ENCODE measurements at places on chromosomes 3 and 15.

- no peak for DNase-seq
Observed at GRCh38 chr3:4464576-4464975, 2.5 kb downstream of the SUMF1 start.

DNA sequence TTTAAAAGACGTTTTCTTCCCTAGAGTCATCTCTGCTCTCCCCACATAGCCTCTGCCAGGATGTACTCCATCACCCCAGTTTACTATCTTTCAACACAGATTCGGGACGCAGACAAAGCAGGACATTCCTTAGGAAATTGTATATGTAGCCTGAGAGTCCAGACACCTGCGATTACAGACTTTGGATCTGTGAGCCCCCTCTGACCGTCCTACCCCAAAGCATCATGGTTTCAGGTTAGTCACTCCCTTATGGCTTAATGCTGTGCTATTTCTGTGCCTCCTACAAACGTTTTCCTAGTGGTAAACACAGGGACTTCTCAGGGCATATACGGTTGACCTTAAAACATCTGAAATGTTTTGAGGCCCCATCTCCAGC is 234.0 kb upstream of the BHLHE40 start:
- DNase-seq: no peak

- DNase-seq: no peak
Observed at GRCh38 chr15:68548364-68548763, 30.4 kb upstream of the CORO2B start.

- DNase-seq: peak; percentile 90
Observed at GRCh38 chr15:96181873-96182301, 148.6 kb upstream of the NR2F2 start.

DNA sequence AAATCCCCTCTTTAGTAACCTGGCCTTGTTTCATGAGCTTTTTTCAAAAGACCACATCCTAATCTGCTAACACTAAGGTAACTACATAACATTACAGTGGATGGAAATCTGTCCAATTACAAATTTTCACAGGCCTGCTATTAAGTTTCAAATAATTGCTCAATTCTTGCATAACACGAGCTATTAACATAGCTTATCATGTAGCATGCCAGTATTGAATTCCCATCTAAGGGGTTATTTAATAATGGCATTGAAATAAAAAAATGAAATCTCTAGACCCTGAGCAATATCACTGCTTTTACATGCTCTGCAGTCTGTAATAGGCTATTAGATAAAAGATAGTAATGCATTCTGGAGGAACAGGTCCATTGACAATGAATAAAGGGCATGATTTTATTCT is 748.3 kb upstream of the NECTIN3 start:
- DNase-seq: no peak

GRCh38 chr3:49165771-49166751 is at the start of gene CCDC71:
CCDC71 (minus strand) TSS chr3:49166331; CDS start chr3:49164208, 2,123 bp downstream.
- DNase-seq: peak; percentile 94

- DNase-seq: no peak
Observed at GRCh38 chr15:76229266-76229665, 82.0 kb downstream of the ETFA start.

DNA sequence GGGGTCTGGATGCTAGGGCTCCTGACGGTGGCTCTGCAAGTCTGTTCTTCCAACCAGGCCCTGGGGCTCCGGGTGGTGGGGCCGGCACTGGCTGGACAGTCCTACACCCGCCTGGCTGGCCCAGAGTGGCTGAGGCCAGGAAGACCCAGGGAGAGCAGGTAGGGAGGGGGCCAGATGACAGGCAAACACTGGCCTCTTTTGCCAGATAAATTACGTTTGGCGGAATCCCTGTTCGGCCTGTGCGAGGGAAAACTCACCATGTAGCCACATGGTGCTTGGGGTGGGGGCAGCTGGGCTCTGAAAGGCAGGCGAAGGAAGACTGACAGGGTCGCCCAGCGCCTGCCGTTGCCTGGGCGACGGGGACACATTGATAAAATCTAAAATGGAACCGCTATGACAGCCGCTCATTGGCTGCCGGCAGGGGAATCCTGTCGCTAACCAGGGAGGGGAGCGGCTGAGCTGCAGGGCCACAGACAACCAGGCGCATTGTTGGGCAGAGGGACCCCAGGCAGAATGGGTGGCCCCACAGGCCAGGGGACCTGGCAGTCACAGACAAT is 30.4 kb downstream of the IQSEC1 start:
- no peak for DNase-seq

- DNase-seq: no peak
Observed at GRCh38 chr15:85401108-85401774, 20.8 kb downstream of the AKAP13 start.

- peak; percentile 74 for DNase-seq
Observed at GRCh38 chr15:100863796-100864267, 15.8 kb upstream of the ALDH1A3 start.

DNA sequence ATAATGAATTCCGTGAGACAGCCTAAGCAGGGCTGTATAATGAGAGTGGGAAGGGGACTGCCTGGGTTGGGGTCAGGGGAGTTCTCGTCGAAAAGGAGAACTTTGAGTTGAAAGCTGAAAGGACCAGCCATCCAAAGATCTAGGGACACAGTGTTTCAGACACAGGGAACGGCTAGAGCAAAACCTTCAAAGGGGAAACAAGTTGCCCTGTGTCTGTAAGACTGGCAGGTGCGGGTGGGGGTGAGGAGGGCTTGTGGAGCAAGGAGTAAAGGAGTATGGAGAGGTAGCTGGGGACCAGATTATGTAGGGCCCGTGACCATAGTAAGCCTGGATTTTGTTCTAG is 1.3 kb upstream of the SRP14 start:
- no peak for DNase-seq

DNA sequence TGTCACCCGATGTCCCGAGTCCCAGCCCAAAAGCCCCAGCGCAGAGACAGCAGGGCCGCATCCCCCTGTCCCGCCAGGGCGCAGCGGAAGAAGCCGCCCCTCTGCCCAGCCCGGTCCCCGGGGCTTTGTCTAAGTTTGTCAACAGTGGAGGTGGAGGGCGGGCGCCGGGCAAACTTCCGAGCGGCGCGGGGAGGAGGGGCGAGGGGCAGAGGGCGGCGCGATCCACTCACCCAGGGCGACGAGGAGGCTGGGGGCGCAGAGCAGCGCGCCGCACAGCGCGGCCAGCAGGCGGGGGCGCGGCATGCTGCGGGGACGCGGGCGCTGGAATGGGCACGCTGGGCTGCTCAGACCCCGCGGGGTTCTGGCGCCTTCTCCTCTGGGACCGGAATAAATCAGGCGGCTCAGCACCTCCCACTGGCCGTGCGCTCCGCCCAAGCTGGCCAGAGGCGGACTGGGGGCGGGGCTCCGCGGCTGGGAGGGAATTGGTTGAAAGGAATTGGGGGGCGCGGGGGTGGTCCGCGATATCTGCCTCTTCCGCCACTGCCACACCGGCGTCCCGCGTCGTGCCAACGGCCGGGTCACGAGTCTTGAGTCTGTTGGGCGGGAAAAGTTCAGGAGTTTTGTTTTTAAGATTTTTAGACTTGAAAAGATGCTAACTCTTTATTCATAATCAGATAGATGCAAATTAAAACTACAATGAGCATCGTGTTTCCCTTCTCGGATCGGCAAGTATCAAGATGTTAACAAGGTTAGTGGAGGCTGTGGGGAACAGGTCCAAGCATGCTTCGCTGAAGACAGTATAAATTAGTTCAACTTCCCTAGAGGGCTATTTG is at the start of gene MFGE8:
Gene MFGE8 (minus strand): TSS at position 363 of the 833 bp plus-strand sequence. CDS start 60 bp downstream, at position 303.
- peak; percentile 91 for DNase-seq

DNA sequence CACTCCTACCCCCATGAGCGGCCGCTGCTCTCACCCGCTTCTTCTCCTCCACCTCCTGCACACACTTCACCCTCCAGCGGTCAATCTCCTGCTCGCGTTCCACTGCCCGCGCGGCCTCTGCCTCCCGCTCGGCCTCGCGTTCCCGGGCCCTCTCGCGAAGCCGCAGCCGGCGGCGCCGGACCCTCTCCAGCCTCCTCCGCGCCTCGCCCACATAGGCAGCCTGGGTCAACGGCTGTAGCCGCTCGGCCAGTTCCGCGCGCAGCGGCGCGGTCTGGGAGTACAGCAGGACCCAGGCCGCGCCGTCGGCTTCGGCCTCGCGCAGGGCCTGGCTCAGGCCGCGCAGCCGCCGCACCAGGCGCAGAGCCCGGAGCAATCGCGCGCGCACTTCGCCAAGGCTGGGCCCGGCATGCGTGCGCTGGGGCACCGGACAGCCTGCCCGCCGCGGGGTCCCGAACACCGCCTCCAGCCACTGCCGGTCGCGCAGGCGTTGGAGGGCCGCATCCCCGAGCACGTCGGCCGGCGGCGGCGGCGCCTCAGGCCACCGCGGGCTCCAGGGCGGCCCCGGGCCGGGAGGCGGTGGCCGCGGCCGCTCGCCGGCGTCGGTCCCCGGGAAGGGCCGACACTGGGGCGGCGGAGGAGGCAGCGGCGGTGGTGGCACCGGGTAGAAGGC is 595 bp downstream of the PDCD7 start:
- peak; percentile 45 for DNase-seq

DNA sequence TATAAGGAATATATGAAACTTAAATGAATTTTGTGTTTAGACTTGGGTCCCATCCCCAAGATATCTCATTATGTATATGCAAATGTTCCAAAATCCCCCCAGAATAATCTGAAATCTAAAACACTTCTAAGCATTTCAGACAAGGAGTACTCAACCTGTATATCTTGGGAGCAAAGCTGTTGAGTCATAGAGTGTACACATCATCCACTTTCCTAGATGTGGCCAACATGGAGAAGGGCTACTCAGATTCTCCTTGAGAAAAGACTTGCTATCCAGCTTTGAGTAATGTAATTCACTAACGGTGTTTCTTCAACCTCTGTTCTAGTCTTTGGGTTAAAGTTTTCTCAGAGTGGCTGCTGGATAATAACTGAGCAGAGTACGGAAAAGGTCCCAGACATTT is 215.5 kb upstream of the POU1F1 start:
- no peak for DNase-seq

DNA sequence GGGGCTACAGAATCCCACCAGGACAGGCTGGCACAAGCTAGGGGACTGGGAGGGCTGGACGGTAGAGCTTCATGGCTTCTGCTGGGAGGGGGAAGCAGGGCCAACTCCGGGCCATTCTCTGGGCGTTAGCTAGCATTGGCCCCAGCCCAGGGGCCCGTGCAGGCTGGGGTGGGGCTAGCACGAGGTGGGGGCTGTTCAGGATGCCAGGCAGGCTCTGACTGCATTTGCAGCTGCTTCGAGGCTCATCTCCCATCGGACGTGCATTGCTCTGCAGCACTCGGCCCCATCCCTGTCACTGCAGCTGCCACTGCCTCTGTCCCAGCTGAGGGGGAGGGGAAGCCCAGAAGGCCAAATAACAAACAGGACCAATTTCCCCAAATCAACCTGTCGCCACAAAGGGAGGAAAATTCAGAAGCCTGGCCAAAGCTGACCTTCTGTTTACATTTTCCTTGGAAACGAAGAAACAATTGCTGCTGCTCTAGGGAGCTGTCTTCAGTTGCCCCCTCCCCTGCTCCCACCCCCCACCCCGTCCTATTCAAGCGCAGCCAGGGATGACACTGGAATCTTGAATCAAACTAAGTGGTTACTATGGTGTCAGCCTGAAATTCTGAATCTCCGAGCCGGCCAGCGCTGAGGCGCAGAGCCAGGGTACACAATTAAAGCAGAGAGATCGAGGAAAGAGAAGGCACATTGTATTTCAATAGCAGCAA is 138.8 kb upstream of the PRR20G start:
- no peak for DNase-seq

- DNase-seq: no peak
Observed at GRCh38 chr3:46674031-46674845, 19.2 kb downstream of the ALS2CL start.

GRCh38 chr15:91547356-91547755 is 306.2 kb upstream of the SLCO3A1 start:
- no peak for DNase-seq

- DNase-seq: peak; percentile 84
Observed at GRCh38 chr3:170331143-170331542, 26.4 kb upstream of the SKIL start.

DNA sequence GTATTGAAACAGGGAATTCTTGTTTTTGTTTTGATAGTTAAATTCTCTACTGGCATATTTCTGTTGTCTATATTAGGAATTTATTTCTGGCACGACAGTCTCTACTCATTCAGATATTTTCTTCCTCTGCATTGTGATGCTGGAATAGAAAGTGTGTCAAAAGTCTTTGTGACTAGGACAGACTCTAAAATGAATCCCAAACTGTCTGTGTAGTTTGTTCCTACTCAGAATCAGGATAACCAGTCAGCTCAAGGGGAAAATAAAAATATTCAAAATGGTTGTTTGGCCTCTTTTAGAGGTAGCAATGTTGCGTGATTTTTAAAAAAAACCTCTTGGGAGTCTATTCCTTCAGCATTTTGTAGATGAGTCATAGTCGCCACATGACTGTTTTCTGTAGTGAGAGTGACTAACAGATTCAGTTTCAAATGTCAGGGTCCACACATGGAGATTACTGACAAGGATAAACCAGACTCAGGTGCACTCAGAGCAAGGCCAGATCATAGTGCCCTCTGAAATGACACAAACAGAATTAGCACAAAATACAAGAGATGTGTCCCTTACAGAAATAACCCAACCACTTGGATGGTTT is 13.1 kb downstream of the SLC7A14 start:
- DNase-seq: no peak

GRCh38 chr3:6680119-6680806 is 180.7 kb upstream of the GRM7 start:
- no peak for DNase-seq

GRCh38 chr3:169660709-169661360 is 2.7 kb downstream of the MECOM start:
- peak; percentile 68 for DNase-seq

- DNase-seq: no peak
Observed at GRCh38 chr15:63191895-63192618, 2.7 kb downstream of the RAB8B start.

DNA sequence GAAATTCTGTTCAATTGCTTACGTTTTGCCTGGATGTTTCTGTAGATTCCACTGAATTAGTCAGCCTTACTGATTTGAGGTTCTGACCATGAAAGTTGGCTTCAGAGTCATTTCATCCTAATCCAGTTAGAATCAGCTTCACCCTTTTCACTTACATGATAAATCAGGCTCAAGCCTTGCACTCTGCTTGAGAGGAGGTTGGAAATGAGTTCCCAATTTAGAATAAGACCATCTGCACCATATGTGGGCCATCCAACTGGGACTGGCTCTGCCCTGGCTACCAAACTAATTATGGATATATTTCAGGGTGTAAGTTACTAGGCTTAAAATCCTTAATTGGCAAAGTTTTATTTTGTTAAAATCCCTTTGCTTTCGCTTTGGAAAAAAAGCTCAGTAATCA is 255.7 kb downstream of the CHL1 start:
- DNase-seq: no peak

DNA sequence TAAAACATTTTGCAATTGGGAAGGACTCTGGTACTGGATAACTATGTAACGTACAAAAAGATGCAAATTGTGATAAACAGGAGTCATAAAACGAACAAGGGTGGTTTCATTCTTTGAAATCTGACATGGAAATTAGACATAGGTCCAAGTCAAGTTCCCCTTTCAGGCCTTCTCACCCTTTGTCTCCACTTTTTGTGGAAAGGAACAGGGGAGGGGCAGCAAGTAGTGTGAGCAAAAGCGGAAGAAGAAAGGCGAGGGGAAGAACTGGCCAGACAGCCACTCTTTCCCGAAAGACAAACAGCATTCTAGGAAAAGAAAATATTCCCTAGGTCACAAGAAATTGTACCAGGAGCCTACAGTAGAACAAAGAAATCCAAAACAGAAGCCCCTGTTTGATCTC is 52.6 kb downstream of the MCF2L2 start:
- DNase-seq: peak; percentile 32

GRCh38 chr3:81242871-81243270 is 518.6 kb downstream of the GBE1 start:
- peak; percentile 33 for DNase-seq
